SHP77 treated with DMSO at 0.1 percent for 48 hours (cell line): ENCODE measurements at places on chromosomes 3 and 15.

GRCh38 chr15:43118286-43118685 is 12.4 kb upstream of the UBR1 start:
- no peak for DNase-seq

- DNase-seq = no peak
Observed at GRCh38 chr3:110650741-110651140, 420.9 kb upstream of the NECTIN3 start.

DNA sequence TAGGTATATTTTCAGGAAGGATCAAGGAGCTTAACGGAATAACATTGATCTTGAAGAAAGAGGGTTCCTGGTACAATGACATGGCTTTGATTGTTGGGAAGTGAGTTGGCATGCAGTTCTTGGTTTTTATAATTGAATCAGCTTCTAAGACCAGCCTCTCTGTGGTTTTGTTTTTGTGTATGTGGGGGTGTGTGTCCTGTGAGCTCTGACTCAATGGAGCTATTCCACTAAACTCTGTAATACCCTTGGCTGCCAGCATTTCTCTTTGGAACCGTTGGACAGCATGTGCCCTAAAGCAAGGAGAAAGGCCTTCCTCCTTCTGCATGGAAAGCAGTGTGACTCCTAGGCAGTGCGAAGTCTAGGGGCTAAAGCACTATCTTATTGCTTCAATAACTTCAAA is 124.8 kb downstream of the EDEM1 start:
- no peak for DNase-seq

DNA sequence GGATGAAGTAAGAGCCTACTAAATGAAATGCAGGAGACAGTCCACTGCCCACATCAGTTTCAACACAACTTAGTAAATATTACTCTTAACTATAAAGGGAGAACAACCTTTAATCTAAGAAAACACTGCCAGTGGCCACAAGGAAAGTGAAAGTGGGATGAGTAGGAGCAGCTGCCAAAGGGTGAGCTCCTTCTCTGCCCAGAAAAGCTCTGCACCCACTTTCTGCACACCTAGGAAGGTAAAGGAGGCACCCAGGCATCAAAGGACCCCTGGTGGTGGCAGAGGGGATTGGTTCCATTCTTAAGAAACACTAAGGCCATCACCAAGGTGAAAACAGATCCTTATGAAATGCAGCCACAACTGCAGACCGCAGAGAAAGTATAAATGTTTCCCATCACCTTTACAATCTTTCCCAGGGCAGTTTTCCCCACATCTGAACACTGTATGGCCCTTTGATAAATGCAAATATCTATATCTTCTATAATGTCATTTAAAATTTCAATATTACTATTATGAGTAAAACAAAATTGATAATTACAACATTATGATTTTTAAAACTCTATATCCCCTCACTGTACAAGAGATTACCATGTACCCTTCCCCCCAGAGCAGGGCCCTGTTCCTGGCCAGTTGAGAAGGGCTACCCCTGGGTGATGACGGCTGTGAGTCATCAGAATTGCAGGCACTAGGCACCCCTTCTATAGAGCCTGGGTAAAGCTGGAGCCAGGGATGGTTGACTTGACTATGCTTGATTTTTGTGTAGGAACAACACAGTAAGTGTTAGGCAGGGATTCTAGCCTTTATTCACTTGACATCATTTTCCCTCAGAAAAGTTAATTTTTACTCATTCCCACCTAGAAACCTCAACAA is 92.0 kb downstream of the SNRK start:
- no peak for DNase-seq

- DNase-seq = no peak
Observed at GRCh38 chr3:11130385-11130784, 23.9 kb upstream of the HRH1 start.
